Activated CD8-positive, alpha-beta T cell treated with anti-CD3 and anti-CD28 coated beads, Interleukin-2, amount 10 ng/mL, durations not matched to agents 7 days and 5 days (primary cell): ENCODE measurements at places on chromosomes 16 and 17. TPM values are rescaled to one million over a fixed set of nuclear protein-coding genes. Genes with fewer than 3 reads are reported as not detected.
A peak's percentile ranks its signal among the peaks of the same experiment; 100 is the strongest.

The CCDC144A gene
- 0.97 TPM for total RNA-seq

GRCh38 chr17:28940675-28941074 lies 10.6 kb downstream of the PHF12 start:
- H3K27ac ChIP-seq, result no peak overlapping the region
- no peak overlapping the region for H3K4me3 ChIP-seq
- DNase-seq, result no peak

The CCL5 gene
- 275 TPM for total RNA-seq

DNA sequence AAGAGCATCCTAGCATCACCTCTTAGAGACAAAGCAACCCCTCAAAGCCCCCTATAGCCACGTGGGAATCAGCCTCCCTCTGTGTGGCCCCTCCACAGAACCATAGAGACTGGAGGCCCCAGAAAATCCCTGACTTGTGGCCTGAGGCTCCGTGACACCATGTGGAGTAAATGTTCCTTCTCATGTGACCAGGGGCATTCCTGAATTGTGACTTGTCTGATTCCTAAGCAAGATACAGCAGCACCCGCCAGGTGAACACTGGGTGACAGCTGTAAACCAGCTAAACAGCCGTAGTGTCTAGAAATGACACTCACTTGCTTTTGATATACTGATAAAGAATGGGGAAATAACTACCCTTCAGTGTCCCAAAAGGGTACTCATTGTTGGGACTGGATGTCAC lies 79.0 kb downstream of the DYNLRB2 start:
- peaks cover 12% of the 10 kb centered on the region for H3K36me3 ChIP-seq
- H3K4me3 ChIP-seq, result no peak overlapping the region
- no peak for DNase-seq
- peaks cover 4% of the 10 kb centered on the region for H3K27me3 ChIP-seq

DNA sequence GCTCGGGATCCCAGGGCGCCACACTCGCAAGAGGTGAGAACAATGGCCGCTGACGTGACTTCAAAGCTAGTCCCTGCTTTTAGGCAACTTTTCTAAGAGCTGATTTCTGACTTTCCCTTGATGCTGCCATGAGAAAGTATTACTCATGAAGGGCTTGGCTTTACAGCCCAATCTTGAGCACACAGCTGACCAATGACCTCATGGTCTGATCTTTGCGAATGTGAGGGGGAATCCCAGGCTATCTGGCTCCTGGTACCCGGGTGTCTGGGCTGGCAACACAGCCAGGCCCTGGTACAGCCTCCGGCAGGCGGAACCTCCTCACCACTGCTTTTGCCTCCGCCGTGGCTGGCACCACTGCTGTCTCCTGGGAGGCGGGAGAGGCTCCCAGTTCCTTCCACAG lies 17.5 kb downstream of the NDUFAF8 start:
- no peak overlapping the region for H3K4me3 ChIP-seq
- no peak overlapping the region for H3K27ac ChIP-seq
- no peaks in the 10 kb centered on the region for H3K27me3 ChIP-seq

DNA sequence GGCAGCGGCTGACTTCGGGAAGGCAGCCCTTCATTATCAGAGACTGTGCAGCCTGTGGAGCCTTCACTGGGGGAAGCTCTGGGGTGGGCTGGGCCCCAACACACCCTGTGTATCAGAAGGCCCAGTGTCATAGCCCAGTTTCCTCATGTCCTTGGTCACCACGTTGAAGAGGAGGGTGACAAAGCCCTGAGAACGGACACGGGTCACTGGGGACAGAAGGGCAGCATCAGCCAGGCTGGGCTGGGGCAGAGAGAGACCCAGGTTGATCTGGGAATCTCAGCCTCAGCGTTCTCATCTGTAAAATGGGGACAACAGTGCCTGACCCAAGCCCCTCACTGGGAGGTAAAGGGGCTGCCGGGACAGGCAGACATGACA lies 19.3 kb downstream of the B9D1 start:
- no peaks in the 10 kb centered on the region for H3K36me3 ChIP-seq
- no peak overlapping the region for H3K4me3 ChIP-seq
- no peaks in the 10 kb centered on the region for H3K4me1 ChIP-seq
- DNase-seq, result no peak
- H3K27ac ChIP-seq, result no peak overlapping the region
- peaks cover 7% of the 10 kb centered on the region for H3K27me3 ChIP-seq

GRCh38 chr17:44049294-44050060 lies 17.0 kb downstream of the LSM12 start:
- H3K27ac ChIP-seq, result no peak overlapping the region
- no peaks in the 10 kb centered on the region for H3K4me1 ChIP-seq
- DNase-seq, result no peak
- no peaks in the 10 kb centered on the region for H3K27me3 ChIP-seq

DNA sequence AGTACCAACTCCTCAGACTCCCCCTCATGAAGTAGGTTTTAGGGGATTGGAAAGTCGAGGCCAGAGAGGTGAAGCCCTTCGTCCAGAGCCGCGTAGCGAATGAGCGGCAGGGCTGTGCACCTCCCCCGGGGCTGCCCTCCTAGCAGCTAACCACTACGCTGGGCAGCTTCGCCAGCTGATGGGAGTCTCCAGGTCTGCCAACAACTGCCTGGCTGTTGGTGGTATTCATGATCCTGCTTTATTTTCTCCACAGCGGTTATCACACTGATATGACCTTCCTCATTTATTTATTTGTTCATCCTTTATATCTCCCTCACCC lies 773 bp upstream of the NETO2 start:
- peaks cover 17% of the 10 kb centered on the region for H3K4me1 ChIP-seq
- peak overlapping the region; percentile 68 for H3K4me3 ChIP-seq
- H3K27me3 ChIP-seq, result peaks cover 33% of the 10 kb centered on the region
- H3K27ac ChIP-seq, result no peak overlapping the region

DNA sequence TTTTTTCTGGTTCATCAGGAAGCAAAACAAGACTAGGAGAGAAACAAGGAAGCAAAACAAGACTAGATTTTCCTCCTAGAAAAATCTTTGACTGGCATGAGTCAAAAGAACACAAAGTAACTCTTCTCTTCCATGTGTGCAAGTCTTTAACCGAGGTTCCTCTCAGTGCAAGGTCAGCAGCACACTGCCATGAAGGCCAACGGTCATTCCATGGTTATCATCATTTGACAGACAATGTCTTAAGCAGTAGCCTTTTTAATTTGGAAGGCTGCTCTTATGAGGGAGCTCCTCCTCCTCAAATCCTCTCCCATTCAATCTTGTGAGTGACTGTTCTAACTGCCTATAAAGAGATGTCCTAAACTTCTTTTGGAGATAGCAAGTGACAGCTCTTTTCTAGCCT lies 15.4 kb upstream of the DHRS13 start:
- H3K27me3 ChIP-seq, result no peaks in the 10 kb centered on the region
- peaks cover 2% of the 10 kb centered on the region for H3K4me1 ChIP-seq
- H3K4me3 ChIP-seq, result no peak overlapping the region
- peaks cover 81% of the 10 kb centered on the region for H3K36me3 ChIP-seq
- peak overlapping the region; percentile 21 for H3K27ac ChIP-seq

The PLCG2 gene
- total RNA-seq, result 11.1 TPM
